ENCODE measurements at places on chromosomes 6 and 20.
A peak's percentile ranks its signal among the peaks of the same experiment; 100 is the strongest.

DNA sequence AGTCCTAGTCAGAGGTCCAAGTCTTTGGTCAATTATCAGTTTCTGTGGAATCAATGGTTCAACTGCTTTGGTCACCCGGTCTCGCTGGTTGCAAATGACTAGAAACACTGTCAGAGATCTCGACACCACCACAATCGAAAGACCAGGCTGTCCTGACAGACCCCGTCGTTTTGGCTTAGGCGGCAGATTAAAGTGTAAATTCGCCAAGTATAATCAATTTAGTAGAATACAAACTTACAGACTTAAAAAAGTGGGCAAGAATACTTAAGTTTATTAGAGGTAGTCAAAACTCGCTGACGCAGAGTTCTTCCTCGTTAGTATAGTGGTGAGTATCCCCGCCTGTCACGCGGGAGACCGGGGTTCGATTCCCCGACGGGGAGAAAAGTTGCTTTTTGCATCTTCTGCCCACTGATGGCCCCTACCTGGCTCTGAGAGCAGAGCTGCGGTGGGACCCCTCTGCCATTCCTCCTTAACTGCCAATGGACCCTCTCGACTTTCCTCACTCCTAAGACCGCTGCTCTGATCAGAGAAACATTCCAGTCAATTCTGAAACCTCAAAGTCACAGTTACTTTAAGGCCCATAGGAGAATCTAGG is 30.6 kb upstream of the ZNF184 start:
- peak; percentile 39 for DNase-seq

DNA sequence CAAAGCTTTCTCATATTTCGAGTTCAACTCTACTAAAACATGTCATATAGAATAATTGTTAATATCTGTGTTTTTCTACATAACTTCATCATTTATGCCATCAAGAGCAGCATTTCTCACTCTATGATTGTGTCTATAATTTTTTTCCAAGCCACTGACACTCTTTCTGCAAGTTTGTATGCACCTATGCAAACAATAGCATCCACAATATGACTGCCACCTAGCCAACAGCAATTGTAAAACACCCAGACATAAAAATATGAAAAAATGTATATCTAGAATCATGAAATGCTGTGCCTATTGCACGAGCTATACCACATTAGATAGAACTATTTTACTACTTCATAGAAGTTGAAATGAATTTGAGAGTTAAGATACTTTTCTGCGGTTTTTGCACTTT is 286.5 kb upstream of the MARCKS start:
- DNase-seq = no peak

DNA sequence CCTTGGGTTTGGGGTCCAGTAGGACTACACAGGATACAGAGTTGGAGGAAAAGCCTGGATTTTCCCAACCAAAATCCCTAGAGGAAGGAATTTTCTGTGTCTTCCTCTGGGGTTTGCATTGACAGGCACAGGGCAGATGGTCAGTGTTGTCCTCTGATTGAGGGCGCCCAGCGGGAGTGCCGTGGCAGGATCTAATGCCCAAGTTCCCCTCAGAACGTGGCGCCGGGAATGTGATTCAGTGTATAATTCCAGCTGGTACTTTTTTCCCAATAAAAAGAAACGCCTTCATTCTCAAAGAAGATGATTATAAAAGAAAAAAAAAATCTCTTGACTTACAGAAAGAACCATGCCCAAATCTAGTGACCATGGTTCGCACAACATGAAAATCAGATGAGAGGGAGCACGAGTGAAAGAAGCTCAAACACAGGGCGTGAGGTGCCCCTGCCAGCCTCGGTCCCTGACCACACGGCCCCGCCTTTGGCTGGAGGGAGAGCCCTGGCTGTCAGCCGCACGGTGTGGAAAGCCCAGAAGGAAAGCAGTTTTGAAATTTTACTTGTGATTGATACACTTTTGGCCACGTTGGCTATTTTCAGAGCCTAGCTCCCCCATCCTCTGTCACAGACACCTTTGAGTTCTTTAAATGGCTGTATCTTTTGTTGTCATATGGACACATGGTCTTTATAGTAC is 31.6 kb downstream of the VEGFA start:
- no peak for DNase-seq

DNA sequence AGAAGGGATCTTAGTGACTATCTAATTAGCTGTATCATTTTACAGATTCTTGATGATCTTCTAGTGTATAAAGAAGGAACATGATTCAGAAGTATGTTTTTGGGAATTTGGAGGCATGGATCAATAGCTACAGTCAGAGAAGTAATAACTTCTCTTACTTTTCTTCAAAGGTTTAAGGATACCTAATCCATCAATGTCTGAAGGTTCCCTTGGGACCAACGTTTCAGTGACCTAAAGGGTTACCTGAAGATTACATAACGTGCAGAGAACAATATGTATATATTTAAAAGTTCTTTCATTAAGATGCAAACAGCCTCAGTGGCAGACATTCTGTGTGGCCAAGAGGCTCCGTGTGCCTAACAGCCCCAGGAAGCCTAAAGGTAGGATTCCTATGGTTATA is 3.2 kb downstream of the HDAC2 start:
- DNase-seq = no peak

DNA sequence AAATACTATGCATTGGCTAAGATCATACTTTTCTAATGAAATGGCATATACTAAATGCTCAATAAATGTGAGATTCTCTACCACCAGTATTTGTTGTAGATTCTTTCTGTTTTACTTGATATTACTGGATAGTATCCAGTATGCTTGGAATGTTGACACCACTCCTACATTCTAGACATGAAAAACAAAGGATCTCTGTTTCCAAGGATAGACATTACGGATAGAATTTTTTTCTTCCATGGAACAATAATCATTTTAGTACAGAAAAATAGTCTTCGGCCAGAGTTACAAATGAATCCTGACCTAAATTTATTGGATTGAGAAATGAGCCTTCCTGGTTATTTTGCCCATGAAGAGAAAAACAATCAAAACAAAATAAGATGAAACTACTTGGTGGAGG is 258.2 kb upstream of the NT5E start:
- DNase-seq = no peak

- DNase-seq = no peak
Measured at GRCh38 chr20:2353231-2353630, 27.5 kb upstream of the TGM6 start.

DNA sequence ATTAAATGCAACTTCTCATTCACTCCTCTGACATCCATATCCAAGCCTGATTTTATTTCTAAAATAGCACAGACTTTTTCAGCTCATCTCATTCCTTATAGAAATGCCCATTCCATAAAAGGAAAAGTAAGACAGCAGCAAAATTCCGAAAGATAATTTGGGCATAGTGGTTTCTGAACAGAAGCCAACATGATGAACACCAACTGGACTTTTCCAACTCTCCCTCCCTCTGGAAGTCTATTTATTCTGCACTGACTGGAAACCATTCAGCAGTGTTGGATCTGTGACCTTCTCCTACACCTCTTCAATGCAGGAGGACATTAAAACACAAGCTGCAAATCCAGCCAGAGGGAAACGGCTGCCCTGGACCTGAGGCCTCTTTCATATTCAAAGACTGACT is 306.2 kb upstream of the NT5E start:
- no peak for DNase-seq

DNA sequence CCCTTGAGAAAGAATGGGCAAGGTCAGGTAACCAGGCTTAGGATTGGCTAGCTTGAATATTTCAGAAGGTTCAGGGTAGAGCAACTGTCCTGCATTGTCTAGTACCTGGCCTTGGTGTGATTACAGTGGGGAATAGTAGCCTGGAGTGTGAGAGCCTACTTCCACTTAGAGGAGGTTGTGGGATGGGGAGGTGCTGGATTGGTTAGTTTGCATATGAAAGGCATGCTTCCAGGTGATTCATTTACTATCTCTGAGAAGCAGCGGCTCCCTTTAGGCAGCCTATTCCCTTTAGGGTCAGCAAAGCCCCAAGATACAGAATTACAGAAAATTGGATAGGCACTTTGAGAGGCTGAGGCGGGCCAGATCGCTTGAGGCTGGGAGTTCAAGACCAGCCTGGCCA is 25.0 kb upstream of the SCGN start:
- DNase-seq = peak; percentile 35

DNA sequence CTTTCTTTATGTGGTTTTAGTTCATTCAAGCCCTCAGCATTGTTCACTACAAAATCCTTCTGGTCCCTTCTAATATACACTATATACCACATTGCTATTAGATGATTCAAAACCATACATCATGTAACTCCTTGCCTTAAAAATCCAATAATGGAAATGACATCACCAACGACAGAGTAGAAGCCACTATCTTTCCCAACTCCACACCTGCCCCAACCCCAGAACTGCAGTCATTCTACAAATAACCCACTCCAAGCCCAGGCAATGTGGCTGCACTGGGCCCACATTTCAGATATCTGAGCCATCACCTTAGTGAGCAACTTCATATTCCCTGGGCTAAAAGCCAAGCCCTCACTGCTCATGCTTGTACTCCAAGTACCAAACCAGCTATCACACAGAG is 22.6 kb upstream of the RUNX2 start:
- DNase-seq = no peak

DNA sequence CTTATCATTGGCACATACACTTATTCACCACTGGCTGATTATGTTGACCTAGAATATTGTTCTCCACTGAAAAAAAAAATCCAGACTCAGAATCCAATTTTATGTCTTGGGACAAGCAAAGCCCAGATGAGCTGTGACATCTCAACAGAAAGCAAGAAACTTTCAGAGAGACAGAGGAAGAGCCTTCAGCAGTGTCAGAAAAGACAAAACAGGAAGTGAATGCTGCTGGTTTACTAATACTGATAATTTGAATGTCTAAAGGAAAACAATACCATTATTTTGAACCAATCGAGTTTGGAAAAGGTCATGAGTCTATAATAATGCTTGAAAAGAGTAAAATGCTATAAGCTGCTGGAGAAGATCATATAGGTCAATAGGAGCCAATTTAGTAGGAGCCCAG is 179.8 kb upstream of the RIMS1 start:
- no peak for DNase-seq

DNA sequence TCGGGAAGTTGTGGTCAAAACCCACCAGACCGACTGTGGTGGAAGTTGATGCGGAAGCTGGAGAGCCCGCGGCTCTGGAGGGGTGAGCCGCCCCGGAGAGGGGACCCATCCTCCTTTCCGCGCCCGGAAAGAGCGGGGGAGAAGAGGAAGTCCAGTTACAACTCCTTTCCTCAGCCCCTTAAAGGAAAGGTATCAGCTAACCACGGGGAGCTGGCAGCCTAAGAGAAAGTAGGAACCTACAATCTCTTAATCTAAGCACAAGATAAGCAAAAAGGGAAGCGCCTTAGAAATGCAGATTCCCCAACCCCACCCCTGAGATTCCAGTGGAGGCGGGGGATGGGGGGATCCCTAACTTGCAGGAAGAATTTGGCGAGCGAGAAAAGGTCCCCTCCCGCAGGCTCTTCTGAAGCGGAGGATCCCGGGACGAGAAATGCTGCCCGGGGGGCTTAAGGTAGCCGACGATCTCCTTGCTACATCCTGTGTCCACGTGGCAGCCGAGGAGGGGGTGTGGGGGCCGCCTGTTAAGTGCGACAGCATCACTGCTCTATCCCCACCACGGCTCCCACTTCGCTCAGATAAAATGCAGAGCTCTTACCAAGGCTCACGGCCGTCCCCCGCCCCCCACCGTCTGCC is 87.5 kb downstream of the ZFP64 start:
- peak; percentile 56 for DNase-seq

GRCh38 chr20:9977629-9978028 is 57.2 kb upstream of the ANKEF1 start:
- DNase-seq = no peak

DNA sequence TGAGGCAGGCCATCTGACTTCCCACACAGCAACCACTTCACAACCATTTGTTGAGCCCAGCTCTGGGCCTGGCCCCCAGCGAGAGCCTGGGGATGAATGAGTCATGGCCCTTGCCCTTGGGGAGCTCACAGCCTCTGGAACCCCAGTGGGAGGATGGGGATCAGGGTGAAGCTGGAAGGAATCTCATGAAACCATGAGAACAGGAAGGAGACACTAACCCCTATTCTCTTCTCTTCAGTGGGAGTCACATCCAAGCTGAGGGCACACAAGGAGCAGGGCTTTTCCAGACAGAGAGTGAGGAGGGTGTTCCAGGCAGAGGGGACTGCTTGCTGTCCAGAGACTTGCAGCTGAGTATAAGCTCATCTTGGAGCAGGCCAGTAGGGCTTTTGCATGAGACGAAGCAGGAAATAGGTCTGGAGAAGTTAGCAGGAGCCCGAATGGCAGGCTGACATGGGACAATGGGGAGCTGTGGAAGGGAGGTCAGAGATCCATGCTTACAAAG is 7.5 kb downstream of the FOXS1 start:
- no peak for DNase-seq

DNA sequence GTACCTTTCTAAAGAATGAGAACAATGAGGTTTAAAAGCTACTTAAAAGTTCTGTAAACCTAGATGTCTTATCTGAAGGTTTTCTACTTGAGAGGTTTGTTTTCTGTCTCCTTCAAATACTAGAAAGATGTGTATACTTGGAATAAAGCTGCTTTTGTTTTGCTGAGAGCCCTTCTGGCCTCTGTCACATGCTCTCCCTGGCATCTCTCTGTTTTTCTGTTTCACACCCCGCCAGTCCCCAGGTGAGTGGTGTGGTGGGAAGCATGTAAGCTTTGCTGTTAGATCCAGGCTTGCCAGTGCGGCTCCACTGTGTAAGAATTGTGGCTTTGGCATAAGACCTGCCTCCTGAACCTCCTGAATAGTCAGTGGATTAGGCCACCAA is 56.8 kb downstream of the SNX9 start:
- no peak for DNase-seq

DNA sequence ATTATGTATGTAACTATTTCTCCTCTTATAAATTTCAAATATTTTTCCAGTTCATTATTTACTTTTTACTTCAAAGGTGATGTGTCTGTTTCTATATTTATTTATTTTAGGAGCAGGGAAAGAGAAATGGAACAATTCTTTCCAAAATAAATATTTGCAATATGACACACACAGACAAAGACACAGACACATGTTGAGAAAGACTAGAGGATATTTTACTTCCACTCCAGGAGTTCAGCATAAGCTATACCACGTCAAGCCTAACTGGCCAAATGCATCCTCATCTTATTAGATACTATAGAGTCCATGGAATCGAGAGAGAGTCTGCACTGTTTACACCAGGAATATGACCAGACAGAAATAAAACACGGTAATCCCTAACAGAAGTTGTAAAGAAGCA is 13.3 kb downstream of the RALGAPA2 start:
- DNase-seq = no peak

DNA sequence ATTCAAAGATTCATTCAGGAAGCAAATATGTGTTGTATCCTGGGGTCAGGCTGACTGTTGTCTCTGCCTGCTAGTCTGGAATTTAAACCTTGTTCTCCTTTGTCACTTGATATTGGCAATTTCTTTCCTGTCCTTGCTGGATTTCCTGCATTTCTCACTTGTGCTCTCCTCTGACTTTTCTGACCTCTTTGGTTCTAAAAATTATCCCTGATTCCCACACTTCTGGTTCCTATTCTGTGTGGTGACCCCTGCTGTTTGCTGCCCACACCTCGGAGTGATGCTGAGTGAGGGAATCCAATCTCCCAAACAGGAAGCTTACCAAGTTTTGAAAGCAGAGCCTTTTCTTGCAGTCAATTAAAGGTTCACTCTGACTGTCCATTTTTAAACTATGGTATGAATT is 345.3 kb downstream of the CDKAL1 start:
- no peak for DNase-seq

- DNase-seq = no peak
Measured at GRCh38 chr6:111988926-111989325, 65.0 kb upstream of the CCN6 start.
